ENCODE measurements at places on chromosomes 12 and 14. TPM values are rescaled to one million over a fixed set of nuclear protein-coding genes. Genes with fewer than 3 reads are reported as not detected.

Gene CS
- polyA plus RNA-seq, result 155 TPM

DNA sequence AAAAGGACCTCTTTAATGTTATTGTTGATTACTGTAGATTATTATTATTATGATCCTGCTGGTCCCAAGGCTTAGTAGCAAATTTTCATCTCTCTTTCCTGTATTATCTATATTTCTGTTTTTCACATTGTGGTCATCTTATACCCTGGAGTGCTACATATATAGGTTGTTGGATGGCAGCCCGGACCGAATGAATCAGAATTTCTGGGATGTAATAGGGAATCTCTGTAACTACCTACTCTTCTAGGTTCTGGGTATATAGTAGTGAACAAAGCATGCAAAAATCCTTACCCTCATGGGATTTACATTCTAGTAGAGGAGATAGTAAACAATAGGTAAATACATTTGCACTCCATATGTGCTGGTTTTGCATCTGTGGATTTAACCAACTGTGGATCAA is 31.4 kb downstream of the NUBPL start:
- no peak for DNase-seq

- no peak for DNase-seq
Measured at GRCh38 chr14:100578552-100578951, 8.7 kb downstream of the BEGAIN start.

Gene KRT79
- polyA plus RNA-seq, result not detected

- no peak for DNase-seq
Measured at GRCh38 chr12:124509676-124510300, 57.6 kb downstream of the NCOR2 start.

GRCh38 chr12:113781415-113782198 is 184.5 kb downstream of the RBM19 start:
- DNase-seq, result no peak

Gene NOVA1
- polyA plus RNA-seq, result 17.6 TPM

DNA sequence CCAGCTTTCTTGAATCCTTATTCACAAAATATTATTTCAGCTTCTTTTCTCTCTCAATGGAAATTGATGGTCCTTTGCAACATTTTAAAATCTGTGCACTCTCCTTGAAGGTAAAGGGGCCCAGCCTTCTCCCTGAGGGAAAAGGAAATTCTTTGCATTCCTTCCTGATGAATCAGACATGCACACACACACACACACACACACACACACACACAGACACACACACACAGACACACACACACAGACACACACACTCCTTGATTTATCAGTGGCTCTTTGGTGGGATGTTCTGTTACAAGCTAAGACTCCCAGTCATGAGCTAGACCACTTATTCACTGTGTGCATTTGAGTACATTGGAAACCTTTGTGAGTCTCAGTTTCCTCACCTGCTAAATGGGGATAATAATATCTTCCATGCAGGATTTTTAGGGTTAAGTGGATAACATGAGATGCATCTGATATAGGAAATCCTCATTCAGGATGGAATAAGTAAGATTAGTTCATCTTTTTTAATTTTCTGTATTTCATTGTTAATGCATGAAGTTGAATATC is 45.1 kb upstream of the HMGA2 start:
- DNase-seq, result no peak

GRCh38 chr14:64255756-64256155 is 38.4 kb downstream of the ESR2 start:
- no peak for DNase-seq

GRCh38 chr12:25557830-25558436 is 4.8 kb upstream of the LMNTD1 start:
- peak; percentile 32 for DNase-seq

DNA sequence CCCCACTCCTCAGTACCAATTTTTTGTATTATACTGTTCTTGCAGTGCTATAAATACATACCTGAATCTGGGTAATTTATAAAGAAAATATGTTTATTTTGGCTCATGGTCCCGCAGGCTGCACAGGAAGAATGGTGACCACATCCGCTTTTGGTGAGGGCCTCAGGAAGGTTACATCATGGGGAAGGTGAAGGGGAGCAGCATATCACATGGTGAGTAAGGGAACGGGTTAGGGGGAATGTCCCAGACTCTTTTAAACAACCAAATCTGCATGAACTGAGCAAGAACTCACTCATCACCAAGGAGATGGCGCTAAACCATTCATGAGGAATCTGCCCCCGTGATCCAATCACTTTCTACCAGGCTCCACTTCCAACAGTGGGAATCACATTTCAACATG is 40.0 kb downstream of the OSBPL8 start:
- no peak for DNase-seq

All from right lung (tissue), 10 donors.